ENCODE measurements at places on chromosomes 16 and 17. TPM values are rescaled to one million over a fixed set of nuclear protein-coding genes. Genes with fewer than 3 reads are reported as not detected.

Gene NKD1
- 0.22 TPM for polyA plus RNA-seq

Gene C1QL1
- not detected for polyA plus RNA-seq

Gene NOD2
- polyA plus RNA-seq, result not detected

Gene FDXR
- polyA plus RNA-seq, result 16.6 TPM

Gene KRT32
- not detected for polyA plus RNA-seq

Gene ABCA6
- 6.5 TPM for polyA plus RNA-seq

Gene FOXJ1
- polyA plus RNA-seq, result 0.63 TPM

Gene KIF18B
- polyA plus RNA-seq, result 0.45 TPM

Gene MPP3
- polyA plus RNA-seq, result 2.2 TPM

Gene SLC9A5
- polyA plus RNA-seq, result 0.54 TPM

Gene MRPL28
- polyA plus RNA-seq, result 85.4 TPM

Gene WBP2
- polyA plus RNA-seq, result 82.7 TPM

Gene FOXF1
- 7.2 TPM for polyA plus RNA-seq

Gene SLC26A11
- polyA plus RNA-seq, result 63.2 TPM

Gene CMTM2
- 0.07 TPM for polyA plus RNA-seq

Gene ARL5C
- polyA plus RNA-seq, result not detected

Gene TBC1D3C
- not detected for polyA plus RNA-seq

Gene GRAP
- polyA plus RNA-seq, result 8.1 TPM

Gene SYNGR3
- polyA plus RNA-seq, result 0.45 TPM

Gene ATP1B2
- polyA plus RNA-seq, result 1.1 TPM

Gene RNF222
- 0.10 TPM for polyA plus RNA-seq

Gene DNASE1L2
- polyA plus RNA-seq, result 3.8 TPM

Gene SPN
- polyA plus RNA-seq, result 1.3 TPM

Gene PITPNC1
- 3.3 TPM for polyA plus RNA-seq

Gene ADAMTS18
- polyA plus RNA-seq, result 0.03 TPM

Gene CBFA2T3
- 1.4 TPM for polyA plus RNA-seq

Gene CRYM
- polyA plus RNA-seq, result 1.6 TPM

Gene ABI3
- 8.9 TPM for polyA plus RNA-seq
